Glomerular endothelial cell (primary cell): ENCODE measurements at places on chromosomes 3 and 15.

GRCh38 chr3:127690106-127690505 is 17.4 kb downstream of the ABTB1 start:
- DNase-seq, result no peak

- no peak for DNase-seq
These were observed 488 bp downstream of the THSD4 start for GRCh38 chr15:71115567-71116351.

- no peak for DNase-seq
These were observed 77.8 kb upstream of the HES1 start for GRCh38 chr3:194058189-194058571.

GRCh38 chr3:123695152-123695551 is 110.3 kb upstream of the HACD2 start:
- no peak for DNase-seq

- DNase-seq, result no peak
These were observed 82.6 kb upstream of the ADPGK start for GRCh38 chr15:72866182-72866581.

DNA sequence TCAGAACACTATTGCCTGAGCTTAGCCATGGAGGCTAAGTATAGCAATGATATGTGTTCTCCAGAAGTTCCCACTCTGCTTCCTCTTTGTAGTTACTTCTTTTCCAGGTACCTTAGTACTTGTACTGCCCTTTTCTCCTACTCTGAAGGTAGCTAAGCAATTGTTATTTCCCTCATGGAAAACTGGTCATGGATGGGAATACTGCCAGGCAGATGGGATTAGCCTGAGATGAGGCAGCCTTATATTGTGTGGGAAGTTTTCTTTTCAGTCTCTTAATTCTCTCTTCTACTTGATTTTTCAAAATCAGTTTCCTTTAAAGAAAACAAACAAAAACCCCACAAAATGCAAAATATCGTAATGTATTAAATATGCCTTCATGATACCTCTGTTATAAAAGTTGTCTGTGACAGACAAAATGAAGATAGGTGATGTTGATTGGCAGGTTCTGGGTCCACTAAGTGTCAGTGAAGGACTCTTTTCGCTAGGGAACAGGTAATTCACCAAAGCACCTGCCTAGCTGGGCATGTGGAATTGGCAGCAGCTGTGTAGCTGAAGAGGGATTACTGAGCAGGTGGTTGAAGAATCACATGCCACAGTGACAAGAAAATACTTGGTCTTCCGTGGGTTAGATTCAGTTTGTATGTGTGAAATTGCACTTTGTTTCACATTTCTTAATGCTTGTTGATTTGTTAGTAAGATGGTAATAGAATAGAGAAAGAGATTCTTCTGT is 4.1 kb downstream of the ZNF609 start:
- DNase-seq, result no peak

DNA sequence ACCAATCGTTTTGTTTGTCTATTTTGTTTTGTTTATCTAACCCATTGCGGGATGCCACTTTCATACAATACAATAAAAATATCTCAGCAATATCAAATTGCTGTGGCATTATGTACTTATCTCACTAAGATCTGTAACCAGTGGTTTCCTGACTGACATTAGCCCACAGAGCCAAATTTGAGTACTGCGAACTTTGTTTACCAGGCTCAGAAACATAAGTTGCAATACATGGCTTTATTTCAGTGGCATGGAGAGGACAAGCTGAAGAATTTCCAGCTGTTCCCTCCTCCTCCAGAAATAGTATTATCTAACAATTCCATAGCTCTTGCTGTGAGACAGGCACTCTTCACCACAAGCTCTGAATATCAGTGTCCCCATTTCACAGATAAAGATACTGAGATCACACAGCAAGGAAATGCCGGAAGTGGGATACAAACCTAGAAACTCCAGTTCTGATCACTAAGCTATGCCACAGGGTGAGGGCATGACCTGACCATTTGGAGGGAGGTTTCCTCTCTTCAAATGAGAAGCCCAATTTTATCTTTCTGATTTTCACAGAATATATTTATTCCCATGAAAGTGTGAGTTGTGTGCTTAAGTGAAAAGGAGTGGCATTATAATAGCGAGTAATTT is 469.9 kb upstream of the CBLB start:
- no peak for DNase-seq
